ENCODE measurements at places on chromosomes 16 and 17. TPM values are rescaled to one million over a fixed set of nuclear protein-coding genes. Genes with fewer than 3 reads are reported as not detected.

CHST4 gene
- not detected for total RNA-seq

DNA sequence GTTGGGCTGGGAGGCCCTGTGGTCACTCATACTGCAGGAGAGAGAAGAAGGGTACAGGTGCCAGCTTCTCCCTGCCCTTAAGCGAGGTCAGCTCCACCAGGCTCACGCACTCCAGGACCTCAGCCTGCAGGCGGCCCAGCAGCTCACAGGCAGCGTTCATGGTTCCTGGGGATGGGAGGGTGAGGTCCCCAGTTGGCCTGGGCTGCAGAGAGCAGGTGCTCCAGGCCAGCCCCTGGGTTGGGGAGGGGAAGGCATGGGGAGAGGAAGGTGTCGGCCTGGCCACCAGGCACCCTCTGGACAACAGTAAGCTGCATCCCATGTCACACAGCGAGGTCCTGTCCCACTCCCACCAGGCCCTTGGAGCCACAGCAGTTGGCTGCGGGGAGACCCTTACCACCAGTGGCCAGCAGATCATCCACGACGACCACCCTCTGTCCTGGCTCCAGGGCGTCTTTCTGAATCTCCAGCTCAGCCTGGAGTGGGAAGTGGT lies 2.0 kb downstream of the APRT start:
- H3K27me3 ChIP-seq, result no peaks in the 10 kb centered on the region
- H3K4me1 ChIP-seq, result peaks cover 17% of the 10 kb centered on the region
- no peak overlapping the region for H3K4me3 ChIP-seq

TSPAN10 gene
- 0.31 TPM for total RNA-seq

CFAP97D1 gene
- not detected for total RNA-seq

SNX11 gene
- total RNA-seq, result 43.3 TPM

DNA sequence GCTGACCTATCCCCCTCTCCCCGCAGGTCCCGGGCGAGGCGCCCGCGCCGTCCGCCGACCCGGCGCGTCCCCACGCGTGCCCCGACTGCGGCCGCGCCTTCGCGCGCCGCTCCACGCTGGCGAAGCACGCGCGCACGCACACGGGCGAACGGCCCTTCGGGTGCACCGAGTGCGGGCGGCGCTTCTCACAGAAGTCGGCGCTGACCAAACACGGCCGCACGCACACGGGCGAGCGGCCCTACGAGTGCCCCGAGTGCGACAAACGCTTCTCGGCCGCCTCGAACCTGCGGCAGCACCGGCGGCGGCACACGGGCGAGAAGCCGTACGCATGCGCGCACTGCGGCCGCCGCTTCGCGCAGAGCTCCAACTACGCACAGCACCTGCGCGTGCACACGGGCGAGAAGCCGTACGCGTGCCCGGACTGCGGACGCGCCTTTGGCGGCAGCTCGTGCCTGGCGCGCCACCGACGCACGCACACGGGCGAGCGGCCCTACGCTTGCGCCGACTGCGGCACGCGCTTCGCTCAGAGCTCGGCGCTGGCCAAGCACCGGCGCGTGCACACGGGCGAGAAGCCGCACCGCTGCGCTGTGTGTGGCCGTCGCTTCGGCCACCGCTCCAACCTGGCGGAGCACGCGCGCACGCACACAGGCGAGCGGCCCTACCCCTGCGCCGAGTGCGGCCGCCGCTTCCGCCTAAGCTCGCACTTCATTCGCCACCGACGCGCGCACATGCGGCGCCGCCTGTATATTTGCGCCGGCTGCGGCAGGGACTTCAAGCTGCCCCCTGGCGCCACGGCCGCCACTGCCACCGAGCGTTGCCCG lies 10.3 kb downstream of the ZNF771 start:
- peak; percentile 80 for DNase-seq
- H3K4me3 ChIP-seq, result peak overlapping the region; percentile 68
- no peaks in the 10 kb centered on the region for H3K27me3 ChIP-seq
- peaks cover 11% of the 10 kb centered on the region for H3K4me1 ChIP-seq
- H3K36me3 ChIP-seq, result no peaks in the 10 kb centered on the region

KCNH6 gene
- total RNA-seq, result not detected

GRCh38 chr16:88023366-88023765 lies 72.1 kb downstream of the BANP start:
- no peak overlapping the region for H3K27ac ChIP-seq
- no peak for DNase-seq
- no peak overlapping the region for H3K4me3 ChIP-seq
- no peaks in the 10 kb centered on the region for H3K4me1 ChIP-seq
- no peaks in the 10 kb centered on the region for H3K27me3 ChIP-seq
- peaks cover 3% of the 10 kb centered on the region for H3K36me3 ChIP-seq

DNA sequence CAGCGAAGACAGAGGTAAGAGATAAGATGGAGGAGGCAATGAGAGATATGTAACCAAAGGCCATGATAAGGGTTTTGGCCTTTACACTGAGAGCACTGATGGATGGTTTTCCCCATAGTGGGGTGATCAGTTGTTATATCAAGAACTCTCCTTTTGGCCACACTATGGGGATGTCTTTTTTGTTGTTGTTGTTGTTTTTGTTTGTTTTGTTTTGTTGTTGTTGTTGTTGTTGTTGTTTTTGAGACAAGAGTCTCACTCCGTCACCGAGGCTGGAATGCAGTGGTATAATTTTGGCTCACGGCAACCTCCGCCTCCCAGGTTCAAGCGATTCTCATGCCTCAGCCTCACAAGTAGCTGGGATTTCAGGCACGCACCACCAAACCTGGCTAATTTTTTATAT lies 244.8 kb upstream of the DYNLRB2 start:
- H3K27ac ChIP-seq, result no peak overlapping the region
- no peaks in the 10 kb centered on the region for H3K4me1 ChIP-seq
- DNase-seq, result no peak
- H3K27me3 ChIP-seq, result no peaks in the 10 kb centered on the region
- H3K4me3 ChIP-seq, result no peak overlapping the region

- H3K4me3 ChIP-seq, result peak within 1 kb of the TSS; percentile 32
- H3K27me3 ChIP-seq, result peaks cover 67% of the 10 kb centered on the region
- H3K27ac ChIP-seq, result peak within 1 kb of the TSS; percentile 24
- H3K36me3 ChIP-seq, result no peaks in the 10 kb centered on the region
- DNase-seq, result no peak
Observed at GRCh38 chr16:67164599-67165061, at the start of gene HSF4. Gene HSF4, plus strand, starts transcription at chr16:67164745. Its CDS starts 67 bp downstream, at chr16:67164812.

GRCh38 chr16:4825196-4825595 lies 21.9 kb downstream of the GLYR1 start:
- no peaks in the 10 kb centered on the region for H3K27me3 ChIP-seq
- H3K4me3 ChIP-seq, result no peak overlapping the region
- no peak overlapping the region for H3K27ac ChIP-seq
- no peak for DNase-seq
- H3K36me3 ChIP-seq, result peaks cover 56% of the 10 kb centered on the region
- H3K4me1 ChIP-seq, result no peaks in the 10 kb centered on the region

HIRIP3 gene
- 45.6 TPM for total RNA-seq

USP43 gene
- 0.22 TPM for total RNA-seq

GRCh38 chr17:11340803-11341202 lies 99.8 kb downstream of the SHISA6 start:
- H3K4me1 ChIP-seq, result no peaks in the 10 kb centered on the region
- H3K4me3 ChIP-seq, result no peak overlapping the region
- no peak overlapping the region for H3K27ac ChIP-seq
- no peaks in the 10 kb centered on the region for H3K36me3 ChIP-seq

DNA sequence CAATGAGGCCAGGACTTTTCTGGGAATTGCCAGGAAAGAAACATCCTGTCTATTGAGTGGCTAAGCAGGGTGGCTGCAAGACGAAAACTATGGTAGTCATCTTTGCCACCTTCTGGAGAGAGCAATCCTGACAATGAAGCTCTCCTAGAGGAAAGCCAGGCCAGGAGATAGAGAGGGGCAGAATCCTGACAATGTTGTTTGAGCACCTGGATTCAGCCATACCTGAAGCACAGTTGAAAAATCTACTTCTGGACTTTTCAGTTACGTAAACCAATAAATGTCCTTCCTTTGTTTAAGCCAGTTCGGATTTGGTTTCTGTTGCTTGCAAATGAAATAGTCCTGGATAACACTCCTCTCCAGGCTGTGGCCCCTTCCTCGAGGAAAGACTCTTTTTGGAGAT lies 9.4 kb downstream of the P2RX1 start:
- no peaks in the 10 kb centered on the region for H3K27me3 ChIP-seq
- H3K4me1 ChIP-seq, result peaks cover 16% of the 10 kb centered on the region
- no peak overlapping the region for H3K4me3 ChIP-seq
- no peak overlapping the region for H3K27ac ChIP-seq

GRCh38 chr17:20986767-20987510 lies 55.9 kb downstream of the USP22 start:
- no peaks in the 10 kb centered on the region for H3K4me1 ChIP-seq
- no peaks in the 10 kb centered on the region for H3K27me3 ChIP-seq
- no peak overlapping the region for H3K4me3 ChIP-seq
- DNase-seq, result no peak

ALOX12B gene
- total RNA-seq, result 1.9 TPM

DNA sequence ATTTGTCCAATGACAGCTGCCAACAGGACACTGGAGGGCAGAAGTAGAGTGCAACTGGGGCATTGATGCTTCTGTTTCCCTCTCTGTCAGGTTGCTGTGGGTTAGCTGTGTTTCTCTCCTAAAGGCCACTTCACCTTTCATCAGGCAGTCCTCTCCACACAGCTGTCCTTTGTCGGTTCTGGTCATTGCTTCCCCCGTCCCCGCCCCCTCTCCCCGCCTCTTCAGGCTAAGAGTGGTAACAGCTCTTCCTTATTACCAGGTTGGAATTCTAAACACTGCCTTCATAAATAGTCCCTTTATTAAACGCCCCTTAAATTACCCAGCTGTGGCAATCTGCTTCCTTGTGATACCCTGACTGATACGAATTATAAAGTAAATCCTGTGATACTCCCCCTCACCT lies 31.8 kb upstream of the NSRP1 start:
- H3K27me3 ChIP-seq, result no peaks in the 10 kb centered on the region
- no peaks in the 10 kb centered on the region for H3K36me3 ChIP-seq
- no peaks in the 10 kb centered on the region for H3K4me1 ChIP-seq
- H3K27ac ChIP-seq, result no peak overlapping the region

LGALS9B gene
- total RNA-seq, result not detected

SRCIN1 gene
- 0.50 TPM for total RNA-seq

GRCh38 chr17:2777242-2777867 lies 18.9 kb upstream of the RAP1GAP2 start:
- DNase-seq, result no peak
- H3K36me3 ChIP-seq, result no peaks in the 10 kb centered on the region
- H3K27ac ChIP-seq, result no peak overlapping the region
- peaks cover 3% of the 10 kb centered on the region for H3K4me1 ChIP-seq

DNA sequence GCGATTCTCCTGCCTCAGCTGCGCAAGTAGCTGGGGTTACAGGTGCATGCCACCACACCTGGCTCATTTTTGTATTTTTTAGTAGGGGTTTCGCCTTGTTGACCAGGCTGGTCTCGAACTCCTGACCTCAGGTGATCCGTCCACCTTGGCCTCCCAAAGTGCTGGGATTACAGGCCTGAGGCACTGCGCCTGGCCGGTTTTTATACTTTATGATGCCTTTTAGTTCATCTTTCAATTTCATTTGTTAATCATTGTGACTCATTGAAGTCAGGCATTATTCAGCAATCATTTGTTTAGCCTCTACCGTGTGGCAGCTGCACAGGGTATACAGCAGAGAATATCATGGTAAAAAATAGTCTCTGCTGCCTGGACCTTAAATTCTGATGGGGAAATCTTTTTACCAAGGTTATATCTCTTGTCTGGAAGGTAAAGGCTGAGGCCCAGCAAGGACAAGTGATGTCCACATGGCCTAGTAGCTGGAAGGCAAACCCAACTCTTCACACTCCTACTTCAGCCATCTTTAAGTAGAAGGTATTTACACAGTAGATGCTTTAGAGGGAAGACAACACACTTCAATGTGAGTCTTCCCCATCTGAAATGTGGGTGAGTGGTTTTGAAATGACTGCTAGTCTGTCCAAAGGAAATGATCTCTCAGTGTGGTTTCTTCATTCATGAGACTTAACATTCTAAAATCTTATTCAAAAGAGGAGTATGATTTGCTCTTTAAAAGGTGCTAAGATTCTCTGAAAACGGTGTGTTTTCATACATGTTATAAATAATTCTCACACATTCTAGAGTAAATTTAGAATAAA lies 2.4 kb downstream of the PRPSAP2 start:
- H3K4me3 ChIP-seq, result no peak overlapping the region
- H3K27me3 ChIP-seq, result no peaks in the 10 kb centered on the region
- no peak overlapping the region for H3K27ac ChIP-seq
- peaks cover 38% of the 10 kb centered on the region for H3K4me1 ChIP-seq

PLA2G10 gene
- total RNA-seq, result not detected

- no peaks in the 10 kb centered on the region for H3K27me3 ChIP-seq
- peaks cover 68% of the 10 kb centered on the region for H3K4me1 ChIP-seq
- DNase-seq, result peak; percentile 49
- H3K36me3 ChIP-seq, result no peaks in the 10 kb centered on the region
- no peak overlapping the region for H3K27ac ChIP-seq
- no peak overlapping the region for H3K4me3 ChIP-seq
Observed at GRCh38 chr17:80649672-80650330, 105.2 kb downstream of the RPTOR start.

- H3K27me3 ChIP-seq, result peaks cover 3% of the 10 kb centered on the region
- no peaks in the 10 kb centered on the region for H3K36me3 ChIP-seq
- no peak overlapping the region for H3K4me3 ChIP-seq
- no peak for DNase-seq
- H3K4me1 ChIP-seq, result no peaks in the 10 kb centered on the region
Observed at GRCh38 chr17:37699285-37699973, 45.4 kb downstream of the HNF1B start.

- no peaks in the 10 kb centered on the region for H3K27me3 ChIP-seq
- H3K4me3 ChIP-seq, result peak within 1 kb of the TSS; percentile 98
- H3K36me3 ChIP-seq, result no peaks in the 10 kb centered on the region
- peaks cover 49% of the 10 kb centered on the region for H3K4me1 ChIP-seq
Observed at GRCh38 chr16:50266337-50267091, at the start of gene ADCY7. Gene ADCY7, plus strand, starts transcription at chr16:50266551. Its CDS starts 21,629 bp downstream, at chr16:50288180.

EME1 gene
- 24.8 TPM for total RNA-seq

DNA sequence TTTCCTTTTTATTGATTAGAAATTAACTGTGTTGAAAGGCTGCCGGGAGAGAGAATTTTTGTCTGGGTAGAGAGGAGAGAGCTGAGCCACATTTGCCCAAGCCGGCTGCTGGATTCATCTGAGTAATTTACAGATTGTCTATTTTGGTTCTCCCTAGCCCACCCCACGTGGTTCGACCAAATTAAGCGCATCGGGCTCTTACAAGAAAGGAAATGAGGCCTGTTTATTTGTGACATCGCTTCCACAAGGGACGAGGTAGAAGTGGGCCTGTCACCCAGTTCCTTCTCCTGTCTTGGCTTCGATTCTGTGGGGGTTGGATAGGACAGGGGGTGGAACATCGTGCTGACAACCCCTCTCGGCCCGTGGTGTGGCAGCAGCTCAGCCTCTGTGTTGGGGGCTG lies 42.9 kb downstream of the SYT17 start:
- no peaks in the 10 kb centered on the region for H3K36me3 ChIP-seq
- H3K27ac ChIP-seq, result no peak overlapping the region
- no peak for DNase-seq
- H3K4me1 ChIP-seq, result no peaks in the 10 kb centered on the region
- no peak overlapping the region for H3K4me3 ChIP-seq
- H3K27me3 ChIP-seq, result no peaks in the 10 kb centered on the region
